Stimulated activated naive CD4-positive, alpha-beta T cell (primary cell): ENCODE measurements at places on chromosomes 1 and 21.

- no peak for DNase-seq
Measured at GRCh38 chr1:220746851-220747250, 1.3 kb upstream of the MTARC2 start.

- DNase-seq = no peak
Measured at GRCh38 chr1:93692451-93692861, 10.8 kb upstream of the BCAR3 start.

GRCh38 chr1:193036337-193037047 lies 22.7 kb downstream of the UCHL5 start:
- no peak for DNase-seq

DNA sequence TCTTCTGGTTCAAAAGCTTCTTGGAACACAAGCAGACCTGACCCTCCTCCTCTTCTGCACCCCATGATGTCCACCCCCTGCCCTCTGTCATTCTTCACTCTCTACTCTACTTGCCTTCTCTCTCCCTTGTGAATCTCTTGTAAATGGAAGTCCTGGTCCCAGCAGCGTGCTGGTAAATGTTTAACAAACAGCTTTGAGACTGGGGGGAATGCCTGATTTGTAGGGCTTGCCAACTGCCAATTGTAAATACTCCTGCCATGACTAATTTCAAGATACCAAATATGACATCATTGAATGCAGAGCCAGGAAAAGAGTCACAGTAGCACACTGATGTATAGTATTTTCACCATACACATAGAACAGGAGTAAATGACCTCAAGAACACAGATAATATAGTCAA lies 40.9 kb upstream of the LRRN2 start:
- no peak for DNase-seq

GRCh38 chr1:244231572-244232315 lies 180.7 kb downstream of the ZBTB18 start:
- DNase-seq = no peak

DNA sequence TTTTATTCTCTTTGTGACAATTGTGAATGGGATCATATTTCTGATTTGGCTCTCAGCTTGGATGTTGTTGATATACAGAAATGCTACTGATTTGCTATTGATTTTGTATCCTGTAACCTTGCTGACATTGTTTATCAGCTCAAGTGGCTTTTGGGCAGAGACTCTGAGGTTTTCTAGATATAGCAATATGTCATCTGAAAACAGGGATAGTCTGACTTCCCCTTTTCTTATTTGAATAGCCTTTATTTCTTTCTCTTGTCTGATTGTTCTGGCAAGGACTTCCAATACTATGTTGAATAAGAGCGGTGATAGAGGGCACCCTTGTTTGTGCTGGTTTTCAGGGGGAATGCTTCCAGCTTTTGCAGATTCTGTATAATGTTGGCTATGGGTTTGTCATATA lies 150.8 kb downstream of the FASLG start:
- DNase-seq = no peak

- DNase-seq = no peak
Measured at GRCh38 chr1:211967704-211968103, 67.7 kb downstream of the INTS7 start.

DNA sequence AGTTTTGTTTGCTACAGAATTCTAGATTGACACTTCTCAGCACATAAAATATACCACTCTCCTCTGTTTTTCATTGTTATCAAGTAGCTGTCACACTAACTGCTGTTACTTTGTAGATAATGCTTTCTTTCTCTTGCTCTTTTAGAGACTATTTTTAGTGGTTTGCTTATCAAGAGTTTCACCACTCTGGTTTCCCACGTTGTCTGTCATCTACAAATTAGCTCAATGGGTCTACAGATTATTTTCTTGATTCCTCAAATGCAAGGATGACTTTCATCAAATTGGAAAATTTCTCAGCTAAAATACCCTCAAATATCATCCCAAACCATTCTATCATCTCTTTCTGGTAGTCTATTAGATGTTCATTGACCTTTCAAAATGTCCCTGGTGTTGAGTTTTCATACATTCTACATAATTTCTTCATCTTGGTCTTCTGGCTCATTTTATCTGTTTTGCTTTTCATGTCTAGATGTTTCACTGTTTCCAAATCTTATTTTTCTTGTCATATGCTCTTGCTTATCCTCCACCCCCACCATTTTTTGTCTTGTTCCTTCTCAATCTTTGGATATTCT lies 122.5 kb downstream of the TRIM33 start:
- no peak for DNase-seq

- no peak for DNase-seq
Measured at GRCh38 chr1:42172381-42173133, 8.0 kb upstream of the GUCA2A start.

DNA sequence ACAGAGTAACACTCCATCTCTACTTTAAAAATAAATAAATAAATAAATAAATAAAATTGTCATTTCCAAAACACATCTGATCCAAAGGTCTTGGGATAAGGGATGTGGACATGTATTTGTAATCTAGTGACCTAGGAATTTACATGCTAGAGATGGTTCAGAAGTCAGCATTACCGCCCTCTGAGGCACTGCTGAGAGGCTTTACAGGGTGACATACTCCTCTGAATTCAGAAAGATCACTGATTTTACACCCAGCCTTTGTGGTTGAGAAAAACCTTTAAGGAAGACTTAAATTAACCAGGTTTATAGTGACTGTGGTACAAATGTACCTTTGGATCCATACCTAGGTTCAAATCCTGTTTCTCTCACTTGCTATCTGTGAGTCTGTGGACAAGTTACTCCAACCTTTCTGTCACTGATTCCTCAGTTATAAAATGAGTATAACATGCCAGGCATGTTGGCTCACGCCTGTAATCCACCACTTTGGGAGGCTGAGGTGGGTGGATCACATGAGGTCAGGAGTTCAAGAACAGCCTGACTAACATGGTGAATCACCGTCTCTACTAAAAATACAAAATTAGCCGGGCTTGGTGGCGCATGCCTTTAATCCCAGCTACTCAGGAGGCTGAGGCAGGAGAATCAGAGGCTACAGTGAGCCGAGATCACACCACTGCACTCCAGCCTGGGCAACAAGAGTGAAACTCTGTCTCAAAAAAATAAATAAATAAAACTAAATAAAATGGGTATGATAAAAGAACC lies 20.1 kb downstream of the OSBPL9 start:
- DNase-seq = no peak

- DNase-seq = no peak
Measured at GRCh38 chr1:41368366-41368765, 7.1 kb downstream of the FOXO6 start.

DNA sequence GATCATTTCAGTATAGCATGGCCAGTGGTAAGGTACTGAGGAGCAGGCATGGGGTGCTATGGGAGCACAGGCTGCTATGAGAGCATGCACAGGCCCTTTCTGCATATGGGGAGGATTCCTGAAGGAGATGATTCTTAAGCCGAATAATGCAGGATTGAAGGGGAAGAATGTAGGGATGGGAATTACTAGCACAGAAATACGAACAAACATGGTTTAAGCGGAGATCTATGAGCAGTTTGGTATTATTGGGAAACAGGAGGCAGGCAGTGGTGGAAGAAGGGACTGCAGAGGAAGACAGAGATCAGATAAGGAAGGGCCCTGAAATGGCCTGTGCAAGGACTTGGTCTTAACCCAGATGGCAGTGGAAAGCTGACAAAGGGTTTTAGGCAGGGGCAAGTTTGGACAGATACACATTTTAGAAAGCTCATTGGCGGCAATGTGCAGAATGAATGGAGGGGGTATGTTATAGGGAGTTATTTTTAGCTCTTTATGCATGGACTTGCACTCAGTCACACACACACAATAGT lies 1.7 kb downstream of the OSCP1 start:
- DNase-seq = no peak

DNA sequence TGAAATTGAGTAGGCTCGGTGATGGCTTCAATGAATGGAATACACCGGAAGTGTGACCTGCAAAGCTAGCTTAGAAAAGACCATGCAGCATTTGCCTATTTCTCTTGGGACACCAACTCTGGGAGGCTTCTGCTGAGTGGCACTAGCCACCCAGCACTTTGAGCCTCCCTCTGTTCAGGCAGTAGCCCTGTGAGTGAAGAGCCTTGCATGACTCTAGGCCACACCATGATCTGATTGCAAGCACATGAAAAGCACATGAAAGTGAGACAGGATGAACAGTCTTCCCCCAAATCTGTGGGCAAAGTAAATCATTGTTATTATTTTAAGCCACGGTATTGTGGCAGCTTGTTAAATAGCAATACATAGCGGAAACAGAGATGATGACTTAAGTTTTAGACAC lies 2.8 kb downstream of the CD48 start:
- peak; percentile 14 for DNase-seq

DNA sequence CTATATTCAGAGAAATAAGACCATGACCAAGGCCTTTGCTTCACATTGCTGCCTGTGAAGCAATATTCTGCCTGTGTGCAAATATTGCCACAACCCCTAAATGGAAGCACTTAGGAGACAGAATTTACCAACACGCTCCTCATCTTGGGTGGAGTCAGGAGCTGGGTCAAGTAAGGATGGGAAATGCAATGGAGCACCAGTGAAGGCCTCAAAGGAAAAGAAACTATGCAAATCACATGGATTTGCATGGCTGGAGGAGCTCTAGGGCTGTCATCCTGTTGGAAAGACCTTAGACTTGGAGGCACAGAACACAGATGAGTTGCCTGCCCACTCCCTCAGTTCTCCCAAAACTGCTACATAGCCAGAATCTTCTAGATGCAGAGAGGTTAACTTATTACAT lies 435.5 kb downstream of the SIPA1L2 start:
- DNase-seq = no peak

- no peak for DNase-seq
Measured at GRCh38 chr1:62103846-62104245, 90.8 kb upstream of the L1TD1 start.

- DNase-seq = peak; percentile 37
Measured at GRCh38 chr1:207863893-207864535, 46.9 kb downstream of the CD34 start.

- DNase-seq = peak; percentile 43
Measured at GRCh38 chr1:24501371-24502064, 1.1 kb upstream of the RCAN3 start.

GRCh38 chr1:51515982-51516648 lies 3.0 kb downstream of the EPS15 start:
- DNase-seq = no peak

DNA sequence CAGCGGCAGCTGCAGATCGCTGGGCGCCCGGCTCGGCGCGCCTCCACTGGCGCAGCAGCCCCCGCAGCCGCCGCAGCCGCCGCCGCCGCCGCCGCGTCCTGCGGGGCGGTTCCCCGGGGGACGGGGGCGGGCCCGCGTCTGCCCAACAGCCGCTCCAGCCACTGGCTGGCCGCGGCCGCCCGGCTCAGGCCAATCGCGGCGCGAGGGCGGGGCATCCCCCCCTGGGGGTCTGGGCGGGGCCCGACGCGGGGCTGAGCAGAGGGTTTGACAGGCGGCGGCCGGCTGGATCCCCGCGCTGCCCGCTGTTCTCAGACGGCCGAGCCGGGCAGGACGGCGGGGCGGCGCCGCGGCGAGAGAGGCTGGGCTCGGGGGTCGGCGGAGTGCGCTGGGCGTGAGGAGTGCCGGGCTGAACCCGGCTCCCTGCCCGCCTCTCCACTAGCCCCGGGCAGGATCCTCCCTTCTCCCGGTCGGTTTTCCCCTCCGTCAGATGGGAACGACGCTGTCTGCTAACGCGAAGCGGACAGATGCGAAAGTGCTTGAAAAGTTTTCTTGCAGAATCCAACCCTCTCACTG lies at the start of gene GLIS1:
Gene GLIS1, minus strand, starts transcription at position 56 of the 573 bp plus-strand sequence. CDS start 1,100 bp downstream, outside the sequence.
- DNase-seq = no peak

GRCh38 chr1:161018631-161018930 lies 2.4 kb downstream of the F11R start:
- no peak for DNase-seq

GRCh38 chr1:12811409-12811784 lies 19.8 kb downstream of the PRAMEF11 start:
- DNase-seq = no peak

DNA sequence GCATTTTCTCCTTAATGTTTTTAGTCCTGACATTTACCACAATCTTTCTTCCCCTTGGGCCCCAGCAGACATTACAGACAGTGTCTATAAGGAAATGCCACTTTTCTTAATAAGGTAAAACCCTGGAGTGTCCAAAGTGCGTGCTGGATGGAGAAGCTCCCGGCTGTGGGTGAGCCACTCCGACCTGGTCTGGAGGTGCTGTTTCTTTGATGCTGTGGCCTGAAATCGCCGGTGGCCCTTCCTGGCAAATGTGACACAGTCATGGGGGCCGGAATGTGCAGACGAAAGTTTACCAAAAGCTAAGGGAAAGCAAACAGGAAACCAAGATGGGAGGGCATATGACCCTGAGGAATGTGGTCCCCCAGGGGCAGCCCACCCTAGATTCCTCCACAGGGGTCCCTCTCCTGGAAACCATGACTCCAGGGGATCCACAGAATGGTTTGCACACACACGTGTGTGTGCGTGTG lies 77.9 kb downstream of the FHAD1 start:
- no peak for DNase-seq

DNA sequence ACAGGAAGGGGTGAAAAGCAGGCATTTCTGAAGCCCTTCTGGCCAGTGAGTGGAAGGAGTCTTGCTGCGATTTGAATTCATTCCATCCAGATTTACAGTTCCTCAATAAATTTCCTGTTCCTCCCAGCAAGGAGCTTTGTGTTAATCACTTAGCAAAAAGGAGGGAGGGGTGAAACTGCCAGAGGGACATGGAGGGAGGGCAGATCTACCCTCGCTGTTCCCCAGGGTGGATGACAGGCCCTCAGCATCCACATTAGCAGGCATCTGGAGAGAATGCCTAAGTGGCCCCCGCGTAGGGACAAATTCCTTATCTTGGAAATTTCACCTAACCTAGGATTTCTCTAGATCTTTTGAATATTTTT lies 1.2 kb downstream of the ETV3 start:
- DNase-seq = no peak

DNA sequence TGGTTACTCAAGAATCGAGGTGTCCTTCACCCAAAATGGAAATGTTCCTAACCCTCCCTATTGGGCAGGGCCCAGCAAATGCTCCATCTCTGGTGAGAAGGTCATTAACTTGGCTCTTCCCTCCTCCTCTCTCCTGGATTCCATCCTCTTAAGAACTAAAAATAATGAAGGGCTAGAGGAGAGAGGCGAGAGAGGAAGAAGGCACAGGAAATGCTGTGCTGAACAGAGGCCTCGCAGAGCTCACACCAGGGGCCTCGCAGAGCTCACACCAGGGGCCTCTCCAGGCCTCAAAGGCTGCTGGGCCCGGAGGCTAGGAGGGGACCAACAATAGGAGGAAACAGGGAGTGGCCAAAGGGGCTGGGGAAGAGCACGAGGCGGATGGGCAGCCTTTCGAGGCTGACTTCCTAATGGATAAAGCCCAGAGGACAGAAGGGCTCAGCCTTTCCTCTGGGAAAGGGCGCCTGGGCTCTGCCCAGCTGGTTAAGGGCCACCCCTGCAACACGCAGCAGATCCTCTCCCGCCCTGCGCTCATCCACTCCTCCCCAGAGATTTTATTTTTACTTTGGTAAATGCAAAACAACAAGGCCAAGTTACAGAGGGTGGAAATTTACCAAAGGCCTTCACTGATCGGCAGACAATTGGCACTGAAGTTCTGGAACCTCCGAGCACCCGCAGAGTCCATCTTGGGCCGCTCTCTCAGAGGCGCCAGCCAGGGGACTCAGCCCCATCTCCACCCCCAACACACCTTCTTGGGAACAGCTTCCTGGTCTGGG lies 78.5 kb downstream of the ITPKB start:
- DNase-seq = no peak
